Stimulated activated naive B cell treated with anti-CD40 and anti-IgM and Interleukin-4, amounts not matched to agents 10 μg/mL and 1 μg/mL and 100 μg/mL, for 72 hours (primary cell): ENCODE measurements at places on chromosomes 13 and 19.

DNA sequence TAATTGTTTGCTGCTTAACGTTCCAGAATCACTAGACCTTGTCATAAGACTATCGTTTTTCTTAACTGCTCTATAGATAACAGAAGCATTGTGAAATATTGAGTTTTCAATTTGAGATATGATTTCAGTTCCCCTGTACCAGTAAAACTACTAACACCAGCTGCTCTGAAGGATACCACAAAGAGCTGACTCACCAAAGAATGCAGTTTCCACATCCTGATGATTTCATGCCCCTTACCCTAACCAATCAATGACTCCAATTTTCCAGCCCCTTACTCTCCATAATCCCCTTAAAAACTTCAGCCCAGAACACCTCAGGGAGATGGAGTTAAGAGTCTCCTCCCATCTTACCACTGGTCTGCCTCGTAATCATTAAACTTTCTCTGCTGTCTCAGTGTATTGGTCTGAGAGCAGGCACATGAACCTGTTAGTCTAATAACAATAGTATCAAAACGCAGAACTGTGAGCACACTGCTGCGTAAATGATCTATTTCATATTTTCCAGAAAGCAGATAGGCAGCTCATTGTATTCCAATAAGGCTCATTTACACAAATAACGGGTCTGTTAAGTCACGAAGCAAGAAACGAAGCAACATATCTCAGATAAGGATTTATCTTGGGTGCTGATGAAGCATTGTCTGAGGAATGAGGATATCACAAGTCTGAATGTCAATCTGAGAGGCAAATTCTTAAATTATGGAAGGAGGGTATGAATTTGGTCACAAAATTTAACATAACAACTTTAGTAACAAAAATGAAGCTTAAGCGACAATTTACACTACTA is 14.1 kb upstream of the CCNA1 start:
- DNase-seq = no peak

DNA sequence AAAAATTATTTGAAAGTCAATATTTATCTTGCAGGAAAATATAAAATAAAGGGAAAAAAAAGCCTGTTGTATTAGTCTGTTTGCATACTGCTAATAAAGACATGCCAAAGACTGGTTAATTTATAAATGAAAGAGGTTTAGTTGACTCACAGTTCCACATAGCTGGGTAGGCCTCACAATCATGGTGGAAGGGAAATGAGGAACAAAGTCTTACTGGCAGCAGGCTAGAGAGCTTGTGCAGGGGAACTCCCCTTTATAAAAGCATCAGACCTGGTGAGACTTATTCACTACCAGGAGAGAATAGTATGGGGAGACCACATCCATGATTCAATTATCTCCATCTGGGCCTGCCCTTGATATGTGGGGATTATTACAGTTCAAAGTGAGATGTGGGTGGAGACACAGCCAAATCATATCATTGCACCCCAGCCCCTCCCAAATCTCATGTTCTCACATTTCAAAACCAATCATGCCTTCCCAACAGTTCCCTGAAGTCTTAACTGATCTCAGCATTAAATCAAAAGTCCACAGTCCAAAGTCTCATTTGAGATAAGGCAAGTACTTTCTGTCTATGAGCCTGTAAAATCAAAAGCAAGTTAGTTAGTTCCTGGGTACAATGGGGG is 1416.5 kb upstream of the SPRY2 start:
- no peak for DNase-seq

DNA sequence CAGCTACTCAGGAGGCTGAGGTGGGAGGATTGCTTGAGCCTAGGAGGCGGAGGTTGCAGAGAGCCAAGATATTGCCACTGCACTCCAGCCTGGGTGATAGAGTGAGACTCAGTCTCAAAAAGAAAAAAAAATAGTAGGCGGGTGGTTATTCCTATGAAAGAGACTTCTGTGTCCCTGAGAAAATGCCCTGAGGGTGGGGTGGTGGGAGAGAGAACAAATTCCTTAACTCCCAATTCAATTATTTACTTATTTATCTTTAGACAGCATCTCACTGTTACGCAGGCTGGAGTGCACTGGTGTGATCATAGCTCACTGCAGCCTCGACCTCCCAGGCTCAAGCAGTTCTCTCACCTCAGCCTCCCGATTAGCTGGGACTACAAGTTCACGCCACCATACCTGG is 10.3 kb upstream of the EEF2 start:
- DNase-seq = no peak

GRCh38 chr13:64127856-64128255 is 2712.2 kb upstream of the PCDH20 start:
- no peak for DNase-seq

DNA sequence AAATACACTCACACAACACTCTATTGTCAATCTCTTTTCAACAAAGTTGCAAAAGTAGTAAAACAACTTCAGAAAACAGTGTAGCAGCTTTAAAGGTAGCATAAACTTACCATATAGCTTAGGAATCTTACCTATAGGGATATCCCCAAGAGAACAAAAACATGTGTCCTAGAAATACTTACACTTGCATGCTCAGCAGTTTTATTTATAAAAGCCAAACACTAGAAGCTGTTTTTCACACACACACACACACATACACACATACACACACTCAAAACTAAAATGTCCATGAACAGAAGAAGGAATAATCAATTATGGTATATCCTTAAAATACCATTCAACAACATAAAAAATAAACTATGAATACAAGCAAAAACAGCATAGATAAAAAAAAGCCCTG is 11.7 kb downstream of the ZNF773 start:
- DNase-seq = no peak

GRCh38 chr19:31533114-31533513 is 183.9 kb upstream of the TSHZ3 start:
- DNase-seq = no peak

DNA sequence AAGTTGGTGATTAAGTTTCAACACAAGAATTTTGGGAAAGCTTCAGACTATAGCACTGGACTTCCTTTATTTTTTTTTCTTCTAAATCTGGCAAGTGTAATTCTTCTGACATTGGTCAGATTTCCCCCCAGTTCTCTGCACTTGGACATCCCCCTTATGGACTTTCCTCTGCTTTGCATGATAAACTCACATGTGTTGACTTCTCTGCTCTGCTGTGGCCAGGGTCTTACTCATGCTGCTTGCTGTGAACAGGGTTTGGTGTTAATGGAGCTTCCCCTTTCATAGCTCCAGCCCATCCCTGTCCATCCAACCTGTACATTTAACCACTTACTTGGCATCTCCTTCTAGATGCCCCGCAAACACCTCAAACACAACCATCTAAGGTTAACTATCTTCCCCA is 70.5 kb upstream of the SPATA13 start:
- DNase-seq = no peak

DNA sequence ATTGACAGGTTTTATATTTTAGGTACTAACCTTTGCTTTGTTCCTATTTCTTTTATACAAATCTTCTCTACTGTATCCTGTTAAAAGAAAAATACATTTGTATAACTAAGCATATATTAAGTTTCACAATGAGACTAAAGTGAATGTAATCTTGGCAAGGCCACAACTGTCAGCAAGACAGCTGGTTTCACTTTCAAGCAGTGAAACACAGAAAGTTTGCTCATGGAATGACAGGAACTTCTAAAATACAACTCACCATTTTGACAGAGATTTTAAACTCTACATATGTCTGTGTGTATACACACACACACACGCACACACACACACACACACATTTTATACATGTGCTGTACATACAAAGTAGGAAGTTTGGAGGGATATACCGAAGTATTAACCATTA is 53.3 kb downstream of the PARP4 start:
- DNase-seq = no peak

DNA sequence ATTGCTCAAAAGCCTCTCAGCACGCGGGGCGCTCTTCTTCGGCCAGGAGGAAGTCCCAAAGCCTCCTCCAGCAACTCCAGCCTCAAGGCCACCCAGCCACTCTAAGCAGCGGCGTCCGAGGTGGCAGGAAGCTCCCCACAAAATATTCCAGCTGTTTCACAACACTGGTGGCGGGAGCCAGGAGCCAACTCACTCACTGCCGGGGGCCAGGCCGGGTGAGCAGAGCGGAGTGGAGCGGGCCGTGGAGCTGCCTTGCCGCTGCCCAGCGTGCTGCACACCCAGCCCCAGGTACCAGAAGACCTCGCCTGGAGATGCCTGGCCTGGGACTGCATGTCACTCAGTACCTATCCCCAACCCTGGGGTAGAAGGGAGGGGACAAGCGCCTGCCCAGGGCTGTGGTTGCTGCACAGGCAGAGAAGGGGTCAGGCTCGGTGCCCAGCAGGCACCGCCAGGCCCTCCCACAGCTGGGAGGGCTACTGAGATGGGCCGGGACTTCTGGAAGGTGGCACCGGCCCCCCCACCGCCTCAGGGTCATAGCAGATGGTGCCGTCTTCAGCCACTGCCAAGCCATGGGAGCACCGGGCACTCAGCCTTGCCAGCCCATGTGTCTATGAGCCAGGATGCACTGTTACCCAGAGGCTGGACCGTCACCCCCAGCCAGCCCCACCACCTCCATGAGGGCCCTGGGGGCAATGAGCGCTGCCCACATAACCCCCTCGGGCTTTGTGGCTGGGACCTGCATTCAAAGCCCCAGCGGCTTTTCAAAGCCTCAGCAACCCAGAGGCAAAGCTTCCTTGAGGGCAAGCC is 59.2 kb downstream of the MLLT1 start:
- DNase-seq = no peak

GRCh38 chr13:75151081-75151643 is 330.8 kb downstream of the TBC1D4 start:
- DNase-seq = no peak
